ENCODE measurements at places on chromosomes 13 and 19. TPM values are rescaled to one million over a fixed set of nuclear protein-coding genes. Genes with fewer than 3 reads are reported as not detected.

CFAP97D2 gene
- not detected for total RNA-seq

BORCS8 gene
- 13.3 TPM for total RNA-seq

DNA sequence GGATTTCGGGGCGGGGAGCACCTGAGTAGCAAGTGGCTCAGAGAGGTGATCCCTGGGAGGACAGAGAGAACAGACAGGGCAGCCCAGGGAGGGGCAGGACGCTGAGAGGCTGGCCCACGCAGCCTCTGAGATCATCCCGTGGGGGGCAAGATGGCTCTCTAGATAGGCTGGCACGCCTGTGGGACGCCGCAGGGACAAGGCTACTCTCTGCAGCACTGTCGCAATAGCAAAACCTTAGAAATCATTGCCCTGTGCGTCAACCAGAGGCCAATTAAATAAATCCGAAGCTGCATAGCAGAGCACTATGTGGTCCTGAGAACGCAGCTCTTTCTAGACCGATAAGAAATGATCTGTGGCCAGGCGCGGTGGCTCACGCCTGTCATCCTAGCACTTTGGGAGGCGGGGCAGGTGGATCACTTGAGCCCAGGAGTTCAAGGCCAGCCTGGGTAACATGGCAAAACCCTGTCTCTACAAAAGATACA lies 5.1 kb downstream of the PEX11G start:
- no peak for DNase-seq

- DNase-seq = peak; percentile 62
Measured at GRCh38 chr19:40139533-40140287, 49.0 kb upstream of the ZNF780A start.

C1QTNF9B gene
- total RNA-seq = not detected

DNA sequence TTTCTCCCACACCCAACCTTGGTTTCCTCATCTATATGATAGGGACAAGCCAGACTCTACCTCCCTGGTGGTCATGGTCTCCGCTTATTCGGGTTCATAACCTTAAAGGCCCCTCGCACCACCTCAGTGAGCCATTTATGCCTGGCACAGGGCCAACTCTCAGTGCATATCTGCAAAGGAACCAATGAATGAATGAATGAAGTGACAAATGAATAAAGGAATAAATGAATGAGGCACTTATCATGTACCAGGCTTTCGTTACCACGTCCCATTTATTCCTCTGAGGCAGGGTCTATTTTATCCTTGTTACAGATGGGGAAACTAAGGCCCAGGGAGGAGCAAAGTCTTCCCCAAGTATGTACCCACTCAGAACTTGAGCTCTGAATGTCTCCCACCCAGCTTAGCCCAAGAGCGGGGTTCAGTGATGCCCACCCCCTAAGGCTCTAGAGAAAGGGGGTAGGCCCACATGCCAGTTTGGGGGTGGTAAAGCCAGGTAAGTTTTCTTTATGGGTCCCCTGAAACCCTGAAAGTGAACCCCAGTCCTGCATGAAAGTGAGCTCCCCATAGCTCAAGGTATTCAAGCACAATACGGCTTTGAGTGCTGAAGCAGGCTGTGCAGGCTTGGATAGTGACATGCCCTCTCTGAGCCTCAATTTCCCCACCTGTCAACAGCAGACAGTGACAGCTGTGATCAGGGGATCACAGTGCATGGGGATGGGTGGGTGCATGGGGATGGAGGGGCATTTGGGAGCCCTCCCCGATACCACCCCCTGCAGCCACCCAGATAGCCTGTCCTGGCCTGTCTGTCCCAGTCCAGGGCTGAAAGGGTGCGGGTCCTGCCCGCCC lies 490 bp upstream of the SLC5A5 start:
- no peak for DNase-seq

DNA sequence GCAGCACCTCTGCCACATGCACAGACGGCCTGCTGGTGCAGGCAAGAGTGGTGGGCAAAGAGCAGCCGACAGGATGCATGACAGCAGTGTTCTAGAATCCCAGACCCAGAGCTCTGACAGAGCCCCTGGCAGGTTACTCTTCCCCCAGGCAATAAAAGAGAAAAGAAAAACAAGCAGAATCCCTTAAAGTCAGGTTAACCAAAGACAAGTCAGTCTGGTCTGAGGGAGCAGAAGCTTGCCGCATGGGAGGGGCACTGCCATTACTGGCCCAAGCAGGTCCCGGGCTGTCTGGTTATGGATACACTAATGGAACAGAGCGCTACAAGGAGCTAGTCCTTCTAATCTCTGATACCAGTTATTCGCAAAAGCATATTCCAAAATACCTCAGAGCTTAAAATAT lies 36.1 kb upstream of the DOCK9 start:
- no peak for DNase-seq
